Liver (tissue), 10 donors: ENCODE measurements at places on chromosomes 3 and 15. TPM values are rescaled to one million over a fixed set of nuclear protein-coding genes. Genes with fewer than 3 reads are reported as not detected.
A peak's percentile ranks its signal among the peaks of the same experiment; 100 is the strongest.

GRCh38 chr3:46065294-46065705, 38.0 kb upstream of the XCR1 start:
- no peak for DNase-seq

DNA sequence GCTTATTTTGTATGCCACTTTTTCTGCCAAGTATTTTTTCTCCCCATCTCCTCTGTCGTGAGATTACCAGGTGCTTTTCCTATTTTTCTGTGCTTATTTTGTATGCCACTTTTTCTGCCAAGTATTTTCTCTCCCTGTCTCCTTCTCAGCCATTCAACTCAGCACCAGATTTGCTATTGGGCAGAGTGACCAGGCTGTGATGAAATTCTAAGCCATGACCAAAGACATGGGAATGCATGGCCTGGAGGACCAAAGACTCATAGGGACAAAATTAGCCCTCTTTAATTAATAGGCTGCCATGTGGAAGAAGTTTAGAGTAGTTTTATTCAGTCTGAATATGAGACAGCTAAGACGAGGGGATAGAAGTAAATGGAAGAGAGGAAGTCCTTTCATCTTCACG, 257.4 kb downstream of the SQOR start:
- no peak for DNase-seq

- no peak for DNase-seq
Measured at GRCh38 chr3:42489116-42489936, 13.1 kb upstream of the VIPR1 start.

C3orf85 gene
- total RNA-seq, result 8.5 TPM

DNA sequence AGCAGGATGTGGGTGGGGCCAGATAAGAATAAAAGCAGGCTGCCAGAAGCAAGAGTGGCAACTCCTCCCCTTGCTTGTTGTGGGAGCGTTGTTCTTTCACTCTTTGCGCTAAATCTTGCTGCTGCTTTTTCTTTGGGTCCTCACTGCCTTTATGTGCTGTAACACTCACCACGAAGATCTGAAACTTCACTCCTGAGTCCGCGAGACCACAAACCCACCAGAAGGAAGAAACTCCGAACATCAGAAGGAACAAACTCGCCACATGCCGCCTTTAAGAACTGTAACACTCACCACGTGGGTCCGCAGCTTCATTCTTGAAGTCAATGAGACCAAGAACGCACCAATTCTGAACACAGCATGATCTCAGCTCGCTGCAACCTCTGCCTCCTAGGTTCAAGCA, 72.9 kb downstream of the IL12A start:
- no peak for DNase-seq

- DNase-seq, result no peak
Measured at GRCh38 chr3:194824100-194824499, 138.4 kb downstream of the FAM43A start.

DNA sequence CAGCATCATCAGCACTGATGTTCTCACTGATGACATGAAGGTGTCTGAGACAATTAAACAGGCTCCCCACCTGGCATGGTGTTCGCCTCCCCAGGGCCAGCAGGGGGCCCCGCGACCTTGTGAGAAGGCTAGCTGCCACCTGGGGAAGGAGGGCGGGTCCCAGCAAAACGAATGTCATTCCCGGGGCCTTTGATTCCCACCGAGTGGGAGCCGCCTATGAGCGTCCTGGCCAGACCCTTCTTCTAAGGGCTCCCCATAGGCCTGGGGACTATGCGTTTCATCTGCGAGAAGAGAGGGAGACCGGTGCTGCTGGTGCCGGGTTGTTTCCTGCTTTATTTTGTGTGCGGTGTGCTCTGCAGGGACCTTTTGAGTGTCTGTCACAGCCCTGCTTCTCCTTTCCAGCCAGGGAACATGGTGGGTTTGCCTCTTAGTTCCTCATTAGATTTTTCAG, 20.5 kb upstream of the MINDY4B start:
- DNase-seq, result peak; percentile 48

SLC2A2 gene
- total RNA-seq, result 434 TPM
